KG1 (cell line): ENCODE measurements at places on chromosomes 7 and 10.

- DNase-seq, result no peak
Measured at GRCh38 chr7:28037220-28038010, 143.2 kb downstream of the JAZF1 start.

GRCh38 chr10:91907033-91907594, 2.2 kb downstream of the FGFBP3 start:
- DNase-seq, result no peak

GRCh38 chr7:113086431-113086888, at the start of gene GPR85:
GPR85 (minus strand) TSS chr7:113086827; CDS start chr7:113084721, 2,106 bp downstream.
- DNase-seq, result peak; percentile 1

DNA sequence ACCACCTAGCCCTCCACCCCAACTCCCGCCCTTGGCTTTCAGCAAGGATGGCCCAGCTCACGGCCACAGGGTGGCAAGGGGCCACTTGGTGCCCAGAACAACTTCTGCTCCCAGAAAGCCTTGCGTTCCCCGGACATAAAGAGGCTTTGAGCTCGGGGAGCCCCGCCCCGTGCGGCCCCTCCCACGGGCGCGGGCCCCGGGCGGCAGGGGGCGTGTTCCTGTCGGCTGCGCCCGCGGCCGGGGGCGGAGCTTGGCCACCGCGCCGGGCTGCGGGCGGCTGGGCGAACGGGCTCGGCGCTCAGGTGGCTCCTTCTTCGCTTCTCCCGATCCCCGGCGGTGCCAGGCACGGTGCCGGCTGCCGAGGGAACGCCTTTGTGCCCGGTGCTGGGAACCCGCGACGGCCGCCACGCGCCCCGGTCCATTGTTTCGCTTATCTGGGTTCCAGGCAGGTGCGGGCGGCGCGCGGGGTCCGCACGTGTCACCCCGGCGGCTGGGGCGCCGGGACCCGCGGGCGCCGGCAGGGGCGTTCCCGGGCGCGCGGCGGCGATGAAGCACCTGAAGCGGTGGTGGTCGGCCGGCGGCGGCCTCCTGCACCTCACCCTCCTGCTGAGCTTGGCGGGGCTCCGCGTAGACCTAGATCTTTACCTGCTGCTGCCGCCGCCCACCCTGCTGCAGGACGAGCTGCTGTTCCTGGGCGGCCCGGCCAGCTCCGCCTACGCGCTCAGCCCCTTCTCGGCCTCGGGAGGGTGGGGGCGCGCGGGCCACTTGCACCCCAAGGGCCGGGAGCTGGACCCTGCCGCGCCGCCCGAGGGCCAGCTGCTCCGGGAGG, at the start of gene NFE2L3:
NFE2L3 (plus strand) TSS at position 246 of the 829 bp plus-strand sequence; CDS start at position 547, 301 bp downstream.
- DNase-seq, result peak; percentile 19

DNA sequence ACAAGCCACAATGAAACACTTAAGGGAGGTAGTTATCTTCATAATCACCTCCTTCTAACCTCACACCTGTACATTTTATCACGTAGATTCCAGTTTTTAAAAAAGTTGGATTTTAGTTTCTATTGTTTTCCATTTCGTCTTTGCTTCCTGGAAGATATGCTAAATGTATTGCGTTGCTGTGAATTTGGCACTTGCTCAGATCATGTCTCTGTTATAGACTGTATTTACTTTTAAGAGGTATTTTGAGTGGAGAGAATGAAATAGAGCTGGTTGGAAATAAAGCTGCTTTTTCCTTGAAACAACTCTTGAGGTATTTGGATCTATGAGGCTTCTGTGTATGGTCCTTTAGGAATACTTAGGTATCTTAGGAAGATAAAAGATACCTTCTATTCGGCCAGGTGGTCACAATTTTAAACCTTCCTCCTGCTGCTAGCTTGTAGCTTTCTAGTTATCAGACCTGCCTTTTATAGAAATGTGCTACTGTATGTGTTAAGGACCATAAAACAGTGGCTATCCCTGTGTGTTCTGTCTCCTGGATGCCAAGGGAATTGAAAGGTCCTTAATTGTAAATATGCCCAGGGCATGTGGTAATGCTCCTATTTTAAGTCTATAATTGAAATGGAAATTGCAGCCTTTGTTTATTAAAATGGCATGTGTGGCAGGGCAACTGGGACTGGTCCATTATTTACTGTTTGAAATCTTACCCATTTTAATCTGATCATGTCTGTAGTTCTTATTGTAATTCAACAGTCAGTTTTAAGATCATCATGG, 147.7 kb downstream of the SND1 start:
- DNase-seq, result no peak
